NCI-H1048 (cell line): ENCODE measurements at places on chromosomes 12 and 14.

- DNase-seq: no peak
Measured at GRCh38 chr12:93708952-93709351, 31.8 kb downstream of the CRADD start.

DNA sequence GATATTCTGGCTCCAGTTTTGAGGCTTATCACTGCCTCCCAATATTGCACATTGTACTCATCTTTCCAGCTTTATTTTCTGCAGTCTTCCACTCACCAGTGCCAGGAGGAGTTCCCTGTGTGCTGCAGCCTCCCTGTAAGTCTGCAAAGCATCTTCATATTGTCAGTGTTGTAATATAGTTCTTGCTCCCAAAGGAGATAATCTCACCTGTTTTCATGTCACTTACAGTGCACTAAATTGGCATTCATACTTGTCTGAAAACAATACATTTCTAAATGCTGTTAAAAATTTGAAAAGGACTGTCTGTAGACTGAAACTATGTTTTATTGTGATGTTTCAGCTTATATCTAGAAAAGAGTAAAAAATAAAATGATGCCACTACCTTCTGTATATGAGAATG is 146.8 kb upstream of the TMTC1 start:
- DNase-seq: no peak

DNA sequence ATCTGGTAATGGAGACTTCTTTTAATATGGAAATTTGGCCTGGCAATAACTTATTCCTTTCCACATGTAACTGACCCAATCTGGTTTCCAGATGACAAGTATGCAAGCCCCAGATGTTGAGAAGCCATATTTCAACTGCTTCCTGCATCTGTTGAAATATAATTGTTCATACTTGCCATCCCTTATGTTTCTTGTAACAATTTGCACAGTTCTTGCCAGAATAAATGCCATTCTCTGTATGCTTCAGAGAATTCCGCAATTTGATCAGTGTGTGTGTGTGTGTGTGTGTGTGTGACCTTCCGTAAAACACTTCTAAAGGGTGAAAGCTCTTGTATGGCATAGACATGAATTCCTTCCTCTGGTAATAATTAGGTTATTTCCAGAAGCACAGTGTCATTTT is 1.8 kb upstream of the CLEC2A start:
- DNase-seq: no peak

- DNase-seq: no peak
Measured at GRCh38 chr12:15372352-15372751, 50.0 kb downstream of the PTPRO start.

- DNase-seq: no peak
Measured at GRCh38 chr12:13654456-13654855, 326.9 kb downstream of the GRIN2B start.

GRCh38 chr14:39467889-39468524 is 35.8 kb upstream of the FBXO33 start:
- no peak for DNase-seq

DNA sequence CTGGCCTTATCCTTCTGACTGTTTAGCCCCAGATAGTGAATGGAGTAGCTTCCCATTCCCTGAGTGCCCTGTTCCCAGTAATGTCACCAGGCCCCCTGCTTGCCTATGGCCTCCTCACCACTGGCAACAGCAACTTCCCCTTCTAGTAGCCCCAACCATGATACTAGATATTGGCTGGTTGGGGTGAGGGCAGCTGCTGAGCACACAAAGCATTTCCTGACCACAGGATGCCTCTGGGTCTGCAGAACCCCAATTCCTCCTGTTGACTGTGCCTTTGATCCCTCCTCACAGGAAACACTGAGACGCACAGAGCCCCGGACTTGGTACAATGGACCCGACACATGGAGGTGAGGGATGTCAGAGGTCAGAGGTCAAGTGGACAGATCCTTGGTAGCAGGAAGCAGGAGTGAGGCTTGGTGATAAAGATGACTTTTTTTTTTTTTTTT is 597 bp downstream of the SOAT2 start:
- no peak for DNase-seq

DNA sequence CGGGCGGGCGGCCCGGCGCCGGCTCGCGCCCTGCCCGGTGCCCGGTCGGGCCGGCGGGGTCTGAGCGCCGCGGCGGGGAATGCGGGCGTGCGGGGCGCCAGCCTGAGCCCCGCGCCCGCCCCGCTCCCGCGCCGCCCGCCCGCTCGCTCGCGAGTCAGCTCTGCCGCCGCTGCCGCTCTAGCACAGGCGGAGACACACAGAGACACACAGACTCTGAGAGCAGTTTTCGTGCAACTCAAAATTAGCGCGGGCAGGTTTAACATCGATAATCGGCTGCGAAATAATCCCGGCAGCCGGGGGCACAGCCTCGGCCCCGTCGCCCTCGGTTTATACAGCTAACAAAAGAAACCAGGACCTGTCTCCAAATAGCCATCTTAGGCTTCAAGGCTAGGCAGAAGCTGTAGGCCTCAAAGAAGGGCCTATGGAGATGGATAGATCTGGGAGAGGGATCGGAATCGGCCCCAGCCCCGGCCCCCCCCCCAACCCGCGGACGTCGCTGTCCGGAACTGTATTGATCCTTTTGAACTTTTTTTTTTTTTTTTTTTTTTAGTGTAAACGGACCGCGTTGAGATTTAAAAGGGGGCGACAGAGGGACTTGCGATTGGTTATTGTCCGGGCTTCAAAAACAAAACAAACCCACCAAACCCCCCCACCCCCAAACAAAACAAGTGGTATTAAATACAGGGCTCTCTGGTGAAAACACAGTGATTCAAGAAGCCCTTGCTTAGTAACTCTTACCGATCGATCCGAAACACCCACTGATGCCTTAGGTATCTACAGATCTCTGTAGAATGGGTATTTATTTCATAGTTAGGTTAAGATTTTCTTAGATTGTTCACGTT is 1.1 kb downstream of the ARID2 start:
- DNase-seq: no peak

DNA sequence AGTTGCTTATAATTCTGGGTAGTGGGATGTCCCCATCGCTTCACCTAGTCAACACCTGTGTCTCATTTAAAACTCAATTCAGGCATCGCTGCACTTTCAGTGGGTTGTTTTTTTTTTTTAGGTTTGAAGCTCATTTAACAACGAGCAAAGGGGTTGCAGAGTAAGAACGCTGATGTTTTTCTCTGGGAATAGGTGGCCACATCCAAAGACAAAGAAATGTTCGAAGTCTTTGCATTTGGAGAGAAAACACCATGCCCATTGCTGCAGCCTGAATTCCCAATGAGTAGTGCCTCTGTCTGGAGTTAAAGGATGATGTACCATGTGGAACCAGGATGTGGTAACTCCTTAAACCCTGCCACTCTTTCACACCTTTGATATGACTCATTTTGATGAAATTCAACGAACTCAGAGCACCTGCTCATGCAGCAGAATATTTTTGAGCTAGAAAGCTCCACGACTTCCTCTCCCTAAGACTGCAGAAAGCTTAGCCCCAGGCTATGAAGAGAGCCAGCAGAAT is 35.1 kb upstream of the BATF start:
- no peak for DNase-seq

DNA sequence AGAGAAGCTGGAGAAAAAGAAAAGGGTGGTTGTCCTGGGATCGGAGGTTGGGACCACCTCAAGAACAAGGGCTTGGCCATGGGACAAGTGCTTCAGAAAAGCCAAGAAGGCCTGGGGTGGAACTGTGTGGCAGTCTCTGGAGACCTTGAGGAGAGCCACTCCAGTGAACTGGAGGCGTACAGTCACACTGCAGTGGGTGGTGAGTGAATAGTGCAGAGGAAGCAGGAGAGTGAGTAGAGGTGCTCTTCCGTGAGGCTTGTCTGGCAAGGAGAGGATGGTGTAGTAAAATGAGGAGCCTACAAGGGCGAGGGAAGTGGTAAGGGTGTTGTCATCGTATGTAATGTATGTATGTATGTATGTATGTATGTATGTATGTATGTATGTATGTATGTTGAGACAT is 20.9 kb downstream of the RASSF3 start:
- DNase-seq: no peak

GRCh38 chr12:3476403-3476802 is 14.6 kb upstream of the PRMT8 start:
- DNase-seq: no peak

DNA sequence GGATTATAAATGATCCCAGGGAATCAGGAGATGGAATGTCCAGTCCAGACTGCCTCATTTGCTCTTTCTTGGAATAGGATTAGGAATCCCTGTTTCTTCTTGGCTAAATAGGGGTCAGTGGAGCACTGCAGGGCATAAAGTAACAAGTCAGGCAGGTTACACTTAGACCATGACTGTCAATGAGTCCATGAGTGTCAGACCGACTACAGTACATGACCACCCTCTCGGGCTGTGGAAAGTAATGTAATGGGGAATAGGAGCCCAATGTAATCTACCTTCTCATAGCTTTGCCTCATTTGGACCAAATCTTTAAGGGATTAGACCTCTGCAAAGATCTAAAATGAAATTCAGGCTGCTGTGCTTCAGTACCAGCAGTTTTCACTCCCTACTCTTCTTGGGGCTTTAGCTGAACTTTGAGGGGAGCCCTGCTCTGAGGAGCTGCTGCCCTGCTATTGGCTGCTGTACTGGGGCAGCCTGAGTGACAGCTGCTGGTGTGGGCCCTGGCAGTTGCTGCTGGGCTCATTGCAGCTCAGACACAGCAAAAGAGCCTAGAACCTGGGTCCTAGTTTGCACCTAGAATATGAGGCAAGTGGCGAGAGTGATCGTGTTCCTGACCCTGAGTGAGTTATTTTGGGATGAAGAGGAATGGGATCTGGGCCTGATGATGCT is 62.2 kb upstream of the OR4E1 start:
- DNase-seq: no peak

GRCh38 chr14:37081218-37081617 is 91.2 kb downstream of the SLC25A21 start:
- no peak for DNase-seq

DNA sequence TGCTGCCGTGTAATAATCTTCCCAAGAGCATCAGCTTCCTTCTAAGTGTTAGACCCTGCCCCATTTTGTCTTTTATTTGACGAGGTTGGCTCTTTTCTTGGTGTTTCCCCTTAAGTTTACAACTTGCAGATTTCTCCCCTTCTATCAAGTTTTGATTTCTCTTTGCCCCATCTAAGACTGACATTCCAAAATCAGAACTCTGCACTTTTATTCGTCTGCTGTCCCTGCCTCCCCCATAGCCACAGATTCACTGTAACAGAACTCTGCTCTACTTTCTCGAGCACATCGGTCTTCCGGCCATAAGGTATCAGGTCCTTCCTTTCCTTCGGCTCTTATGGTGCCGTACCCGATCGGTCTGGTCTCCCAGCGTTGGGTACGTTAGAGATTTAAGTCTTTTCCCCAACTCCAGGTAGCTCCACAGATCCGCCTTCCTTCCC is 563 bp downstream of the DCP1B start:
- no peak for DNase-seq

- DNase-seq: no peak
Measured at GRCh38 chr12:27595231-27595642, 71.2 kb downstream of the PPFIBP1 start.

DNA sequence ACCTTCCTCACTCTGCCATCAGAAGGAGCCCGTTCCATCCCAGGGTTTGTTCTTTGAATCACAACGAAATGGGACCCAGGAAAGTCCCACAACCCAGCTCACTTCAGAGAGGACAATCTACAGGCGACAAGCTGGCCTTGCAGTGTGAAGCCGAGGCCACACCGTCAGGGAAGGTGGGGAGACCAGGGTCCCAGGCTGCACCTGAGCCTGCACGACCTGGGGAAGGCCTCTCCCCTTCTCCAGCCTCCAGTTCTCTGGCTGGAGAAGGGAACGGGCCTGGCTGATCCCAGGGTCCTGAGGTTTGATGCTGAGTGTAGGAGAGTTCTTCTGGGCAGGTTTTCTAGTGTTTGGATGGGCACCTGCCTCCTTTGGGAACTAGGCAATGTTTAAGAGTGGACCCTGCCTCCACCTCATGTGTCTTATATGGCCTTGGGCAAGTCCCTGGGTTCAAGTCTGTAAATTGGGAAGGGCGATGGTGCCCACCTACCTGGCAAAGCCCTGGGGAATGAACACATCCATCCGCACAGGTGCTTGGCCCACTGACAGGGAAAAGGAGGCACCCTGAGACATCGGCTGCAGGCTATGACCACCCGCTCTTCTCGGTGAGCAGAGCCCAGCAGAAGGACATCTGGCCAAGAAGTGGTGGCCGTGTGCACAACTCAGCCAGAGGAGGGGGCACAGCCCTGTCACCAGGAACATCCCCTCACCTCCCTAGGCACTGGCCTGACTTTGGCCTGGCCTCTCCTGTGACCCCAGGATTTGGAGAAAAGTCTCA is 77.9 kb upstream of the BCL11B start:
- no peak for DNase-seq

GRCh38 chr12:115749071-115749841 is 528.2 kb downstream of the MED13L start:
- no peak for DNase-seq

GRCh38 chr12:95322326-95322725 is 104.7 kb downstream of the VEZT start:
- no peak for DNase-seq

DNA sequence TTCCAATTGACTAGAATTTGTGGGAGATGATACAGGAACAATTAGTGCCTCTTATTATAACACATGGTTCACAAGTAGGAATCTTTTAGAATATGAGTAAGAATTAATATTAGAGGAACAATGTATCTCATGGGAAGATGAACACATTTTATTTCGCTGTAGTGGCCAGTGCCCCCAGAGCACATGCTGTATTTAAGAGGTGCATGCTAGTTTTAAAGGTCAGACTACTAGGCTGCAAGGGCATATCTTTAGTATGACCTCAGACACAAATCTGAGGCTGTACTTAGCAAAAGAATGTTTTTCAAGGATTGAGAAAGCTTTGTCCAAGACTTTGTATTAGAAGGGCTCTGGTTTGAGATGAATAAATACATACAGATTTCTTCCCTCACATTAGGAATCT is 586.9 kb downstream of the CCER1 start:
- DNase-seq: no peak

DNA sequence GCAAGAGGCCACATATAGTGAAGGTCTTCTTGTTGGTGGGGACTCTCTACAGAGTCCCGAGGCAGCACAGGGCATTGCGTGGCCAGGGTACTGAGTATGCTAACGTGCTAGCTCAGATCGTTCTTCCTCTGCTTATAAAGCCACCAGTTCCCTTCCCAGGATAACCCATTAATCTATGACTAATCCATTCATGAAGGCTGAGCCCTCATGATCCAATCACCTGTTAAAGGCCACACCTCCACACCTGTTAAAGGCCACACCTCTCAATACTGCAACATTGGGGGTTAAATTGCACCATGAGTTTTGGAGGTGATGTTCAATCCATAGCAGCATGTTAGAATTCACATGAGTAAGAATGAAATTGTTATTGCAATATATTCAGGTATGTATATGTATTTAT is 12.8 kb upstream of the YARS2 start:
- DNase-seq: no peak

DNA sequence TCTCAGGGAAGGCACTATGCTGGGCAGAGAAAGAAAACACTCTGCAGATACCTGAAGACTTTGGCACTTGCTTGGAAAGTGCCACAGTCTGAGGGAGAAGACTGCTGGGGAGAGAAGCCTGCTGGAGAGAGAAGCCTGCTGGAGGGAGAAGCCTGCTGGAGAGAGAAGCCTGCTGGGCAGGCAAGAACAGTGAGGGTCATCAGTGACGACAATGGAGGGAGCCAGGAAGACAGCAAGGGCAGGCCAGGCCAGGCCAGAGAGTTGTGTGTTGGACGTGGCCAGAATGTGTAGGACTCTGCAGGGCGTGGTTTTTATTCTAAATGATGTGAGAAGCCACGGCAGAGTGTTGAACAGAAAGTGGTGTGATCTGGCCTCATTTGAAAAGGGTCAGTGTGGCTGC is 185.3 kb upstream of the ABCD2 start:
- no peak for DNase-seq
